ENCODE measurements at places on chromosomes 4 and X.

- DNase-seq = no peak
These were observed 98.0 kb downstream of the AMMECR1 start for GRCh38 chrX:110219920-110220319.

- no peak for DNase-seq
These were observed 683.1 kb downstream of the KCTD8 start for GRCh38 chr4:43765514-43765913.

- DNase-seq = no peak
These were observed 515.1 kb upstream of the ZFP42 start for GRCh38 chr4:187480146-187481145.

- peak; percentile 49 for DNase-seq
These were observed 3.5 kb downstream of the HUWE1 start for GRCh38 chrX:53682885-53683555.

DNA sequence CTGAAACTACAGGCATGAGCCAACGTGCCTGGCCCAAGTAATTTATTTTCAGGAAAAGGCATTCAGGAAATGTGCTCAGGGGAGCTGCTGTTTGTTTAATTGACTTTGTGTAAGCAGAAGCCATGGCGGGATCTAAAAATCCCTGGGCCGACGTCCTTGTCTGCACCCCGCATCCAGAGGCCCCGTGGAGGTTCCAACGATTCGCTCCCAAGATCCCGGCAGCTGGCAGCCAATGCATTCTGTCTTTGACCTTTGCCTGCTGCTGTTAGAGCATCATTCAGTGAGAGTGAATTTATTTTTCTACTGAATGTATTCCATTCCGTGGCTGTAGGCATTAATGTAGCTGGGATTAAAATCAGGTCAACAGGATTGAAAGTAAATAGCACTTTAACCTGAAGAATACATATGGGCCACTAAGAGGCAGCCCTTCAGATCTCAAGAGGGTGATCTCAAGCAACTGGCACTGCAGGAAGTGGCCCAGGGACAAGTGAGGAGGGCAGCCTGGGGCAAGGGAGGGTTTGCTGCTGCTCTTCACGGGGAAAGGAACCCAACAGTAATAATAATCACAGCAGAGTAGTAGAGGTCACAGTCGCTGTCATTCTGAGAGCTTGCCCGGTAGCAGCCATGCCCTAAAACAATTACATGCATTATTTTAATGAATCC lies 75.2 kb downstream of the PSAPL1 start:
- no peak for DNase-seq
